ENCODE measurements at places on chromosomes 3 and 15.

- no peak for DNase-seq
These were observed 173.7 kb downstream of the SSR3 start for GRCh38 chr3:156381253-156381652.

GRCh38 chr15:99408236-99409096 is 157.2 kb downstream of the LRRC28 start:
- DNase-seq, result no peak

GRCh38 chr3:89239774-89240173 is 132.4 kb downstream of the EPHA3 start:
- no peak for DNase-seq

- DNase-seq, result no peak
These were observed 361.2 kb downstream of the MAGI1 start for GRCh38 chr3:65677486-65678010.

GRCh38 chr15:59611276-59612260 is at the start of gene GCNT3:
Gene GCNT3, plus strand, starts transcription at chr15:59611783. Its CDS starts 6,456 bp downstream, at chr15:59618239.
- DNase-seq, result no peak

- no peak for DNase-seq
These were observed 148.4 kb downstream of the TIGIT start for GRCh38 chr3:114442246-114442645.
